Effector memory CD8-positive, alpha-beta T cell (primary cell): ENCODE measurements at places on chromosomes 5 and 9.

DNA sequence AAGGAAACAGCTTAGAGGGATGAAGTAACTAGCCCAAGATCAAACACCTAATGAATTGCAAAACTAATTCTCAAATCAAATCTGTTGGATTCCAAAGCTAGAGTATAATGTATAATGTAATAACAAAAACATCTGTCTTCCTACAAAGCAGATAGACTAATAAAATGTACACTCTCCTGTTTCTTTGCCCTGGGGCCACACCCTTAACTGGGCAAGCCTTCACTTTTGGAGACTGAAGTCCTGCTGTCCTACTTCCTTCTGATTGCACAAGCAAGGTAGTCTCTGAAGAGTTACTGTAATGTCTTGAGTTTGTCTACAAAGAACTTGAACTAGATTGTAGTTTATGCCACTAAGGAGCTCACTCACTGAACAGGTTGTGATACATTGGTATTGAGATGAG is 2.5 kb downstream of the TTC1 start:
- no peak for DNase-seq

DNA sequence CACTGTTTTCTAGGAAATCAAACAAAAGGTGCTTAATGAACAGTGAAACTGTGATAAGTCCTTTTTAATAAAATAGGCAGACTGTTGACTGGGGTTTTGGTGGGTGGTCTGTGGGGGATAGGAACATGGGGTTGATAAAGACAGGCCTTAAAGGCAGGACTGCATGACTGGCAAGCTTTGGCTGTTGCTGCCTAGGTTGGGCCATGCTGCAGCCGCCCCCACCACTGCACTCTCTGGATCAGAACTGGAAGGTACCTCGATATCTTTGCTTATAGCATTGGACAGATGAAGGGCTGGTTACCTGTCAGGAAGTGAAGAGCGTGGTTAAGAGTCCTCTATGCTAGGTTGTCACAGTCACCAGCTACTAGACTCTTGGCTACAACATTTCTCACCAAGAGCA is 24.4 kb downstream of the APBA1 start:
- DNase-seq = no peak

- no peak for DNase-seq
Observed at GRCh38 chr9:127423476-127423933, 677 bp upstream of the ZNF79 start.

GRCh38 chr9:18472435-18472834 is 1.5 kb upstream of the ADAMTSL1 start:
- DNase-seq = no peak

DNA sequence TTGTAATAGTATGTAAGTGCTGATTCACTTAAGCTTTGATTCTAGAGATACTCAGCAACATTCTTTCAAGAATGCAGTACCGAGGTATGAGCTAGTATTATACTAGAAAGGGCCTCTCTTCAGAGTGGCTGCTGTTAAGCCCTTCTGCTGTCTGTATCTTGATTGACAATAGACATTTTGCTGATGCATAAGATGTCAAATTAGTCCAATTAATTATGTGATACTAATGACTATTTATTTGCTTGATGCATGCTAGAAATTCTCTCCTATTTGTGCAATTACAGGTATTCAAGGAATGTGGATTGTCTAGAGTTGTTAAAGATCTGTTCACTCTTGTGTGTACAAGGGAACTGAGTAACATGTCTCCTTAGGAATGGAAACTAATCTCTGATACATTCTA is 92.3 kb upstream of the PTGER4 start:
- no peak for DNase-seq

DNA sequence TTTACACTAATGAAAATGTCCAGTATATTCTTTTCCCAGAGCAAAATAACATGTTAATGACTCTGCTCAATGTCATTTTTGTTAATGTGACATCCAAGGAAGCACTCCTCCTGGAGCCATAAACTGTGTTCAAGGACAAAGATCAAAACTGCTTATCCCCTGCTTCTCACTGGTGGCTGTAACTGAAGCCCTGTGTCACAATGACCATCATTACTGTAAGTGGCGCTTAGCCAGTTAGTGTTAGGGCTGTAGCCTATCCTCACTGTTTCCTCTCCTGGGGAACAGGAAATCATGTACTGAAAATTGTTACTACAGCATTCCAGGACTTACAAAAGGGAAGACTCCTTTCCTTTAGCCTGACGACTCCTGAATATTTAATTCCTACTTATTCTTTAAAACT is 71.7 kb upstream of the COX7C start:
- DNase-seq = no peak
